ENCODE measurements at places on chromosomes 7 and 10.

GRCh38 chr10:1550291-1550595 lies 187.1 kb downstream of the ADARB2 start:
- DNase-seq = no peak

GRCh38 chr10:97338041-97338440 lies 3.5 kb upstream of the FRAT2 start:
- no peak for DNase-seq

- DNase-seq = no peak
Observed at GRCh38 chr7:25619963-25620799, 391.9 kb upstream of the NPVF start.

- no peak for DNase-seq
Observed at GRCh38 chr10:96238646-96239623, 32.4 kb downstream of the BLNK start.

- DNase-seq = peak; percentile 90
Observed at GRCh38 chr7:1611708-1612241, 41.9 kb upstream of the PSMG3 start.

GRCh38 chr7:78514634-78515033 lies 716.1 kb downstream of the PHTF2 start:
- no peak for DNase-seq

DNA sequence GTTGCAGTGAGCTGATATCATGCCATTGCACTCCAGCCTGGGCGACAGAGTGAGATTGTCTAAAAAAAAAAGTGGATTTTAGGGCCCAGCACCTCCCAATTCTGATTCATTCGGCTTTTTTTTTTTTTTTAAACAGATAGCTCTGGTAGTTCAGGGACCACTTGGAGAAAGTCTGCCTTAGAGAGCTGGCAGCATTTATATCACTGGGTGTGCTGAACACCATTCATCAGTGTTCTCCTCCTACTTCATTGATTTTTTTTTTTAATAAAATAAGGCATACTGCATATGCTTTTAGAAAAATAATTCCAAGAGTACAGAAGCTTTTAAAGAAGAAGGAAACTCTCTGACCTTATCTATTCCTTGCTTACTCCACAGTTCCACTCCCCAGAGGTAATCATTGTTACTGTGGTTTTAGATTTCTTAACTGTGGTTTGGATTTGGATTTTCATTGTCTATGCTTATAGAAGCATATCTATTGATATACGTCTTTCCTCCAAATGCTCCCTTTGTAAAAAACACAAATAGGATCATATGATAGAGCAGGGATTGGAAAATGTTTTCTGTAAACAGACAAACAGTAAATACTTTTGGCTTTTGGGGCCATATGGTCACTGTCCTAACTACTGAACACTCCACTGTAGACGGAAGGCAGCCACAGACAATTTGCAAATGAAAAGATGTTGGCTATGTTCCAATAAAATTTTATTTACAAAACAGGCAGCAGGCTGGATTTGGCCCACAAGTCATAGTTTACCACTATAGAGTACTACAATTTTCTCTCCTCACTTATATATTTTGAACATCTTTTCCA lies 21.1 kb upstream of the SAR1A start:
- DNase-seq = peak; percentile 78

DNA sequence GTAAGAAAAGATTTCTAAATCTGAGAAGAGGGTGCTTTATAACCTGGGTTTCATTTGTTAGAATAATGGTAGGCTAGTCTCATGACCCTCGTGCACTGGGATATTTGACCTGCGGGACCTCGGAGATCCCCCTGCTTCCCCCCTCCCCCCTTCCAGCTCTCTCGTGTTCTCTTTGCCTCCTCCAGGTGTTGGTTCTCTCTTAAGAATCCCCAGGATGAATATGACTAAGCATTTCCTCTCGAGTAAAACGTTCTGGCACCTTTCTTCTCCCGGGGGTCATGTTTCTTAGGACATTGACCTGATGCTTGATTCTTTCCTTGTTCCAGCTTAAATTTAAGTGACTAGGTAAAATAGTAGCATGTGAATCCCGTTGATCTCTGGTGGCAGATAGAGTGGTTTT lies 71.2 kb downstream of the SHH start:
- DNase-seq = no peak

GRCh38 chr7:154583454-154583853 lies 419.5 kb downstream of the PAXIP1 start:
- no peak for DNase-seq

Data from fibroblast of the aortic adventitia (primary cell).